ENCODE measurements at places on chromosomes 6 and 20. TPM values are rescaled to one million over a fixed set of nuclear protein-coding genes. Genes with fewer than 3 reads are reported as not detected.

The WFDC12 gene
- total RNA-seq, result not detected

DNA sequence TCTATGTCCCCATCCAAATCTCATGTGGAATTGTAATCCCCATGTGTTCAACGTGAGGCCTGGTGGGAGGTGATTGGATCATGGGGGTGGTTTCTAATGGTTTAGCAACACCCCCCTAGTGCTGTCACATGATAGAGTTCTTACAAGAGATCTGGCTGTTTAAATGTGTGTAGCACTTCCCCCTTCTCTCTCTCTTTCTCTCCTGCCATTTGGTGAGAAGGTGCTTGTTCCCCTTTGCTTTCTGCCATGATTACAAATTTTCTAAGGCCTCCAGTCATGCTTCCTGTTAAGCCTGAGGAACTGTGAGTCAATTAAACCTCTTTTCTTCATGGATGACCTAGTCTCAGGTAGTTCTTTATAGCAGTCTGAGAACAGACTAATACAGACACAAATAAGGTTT lies 165.4 kb downstream of the OGFRL1 start:
- no peak for DNase-seq

GRCh38 chr20:62651285-62652021 lies 9.2 kb downstream of the SLCO4A1 start:
- DNase-seq, result no peak

The RNF146 gene
- total RNA-seq, result 60.9 TPM

GRCh38 chr20:21230220-21230619 lies 72.9 kb upstream of the XRN2 start:
- no peak for DNase-seq

GRCh38 chr20:31956556-31957526 lies 5.0 kb upstream of the PDRG1 start:
- DNase-seq, result no peak

GRCh38 chr20:50089787-50090177 lies 23.2 kb downstream of the UBE2V1 start:
- no peak for DNase-seq

DNA sequence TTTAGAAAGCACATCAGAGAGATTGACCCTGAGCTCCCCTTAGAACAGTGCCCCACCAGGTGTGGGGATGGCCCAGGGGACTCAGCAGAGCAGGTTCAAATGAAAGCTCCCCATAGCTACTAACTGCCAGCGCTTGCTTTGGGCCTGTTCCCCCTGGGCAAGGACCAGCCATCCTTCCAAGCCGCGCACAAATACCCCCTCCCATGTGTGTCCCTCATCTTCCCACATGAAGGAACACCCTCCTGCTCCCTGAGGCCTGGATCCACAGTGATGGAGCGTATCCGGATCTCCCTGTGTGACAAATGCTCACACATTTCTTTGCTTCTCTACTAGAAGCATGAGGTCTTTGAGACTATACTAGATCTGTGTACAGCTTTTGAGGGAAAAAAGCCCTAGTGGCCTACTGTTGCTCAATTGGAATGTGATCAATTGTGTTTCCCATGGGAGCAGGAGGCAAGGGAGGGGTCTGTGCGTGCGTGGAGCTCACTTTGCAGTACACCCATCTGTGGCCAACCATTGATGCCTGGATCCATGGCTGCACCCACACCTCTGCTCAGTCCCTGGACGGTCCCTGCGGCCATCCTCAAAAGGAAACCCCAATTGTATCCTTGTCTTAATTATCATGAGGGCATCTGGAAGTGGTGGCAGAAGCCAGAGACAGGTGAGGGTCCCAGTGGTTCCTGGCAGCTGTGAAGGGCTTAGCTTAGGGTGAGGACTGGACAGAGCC lies 1.4 kb upstream of the RAET1G start:
- no peak for DNase-seq

The RAB44 gene
- not detected for total RNA-seq

DNA sequence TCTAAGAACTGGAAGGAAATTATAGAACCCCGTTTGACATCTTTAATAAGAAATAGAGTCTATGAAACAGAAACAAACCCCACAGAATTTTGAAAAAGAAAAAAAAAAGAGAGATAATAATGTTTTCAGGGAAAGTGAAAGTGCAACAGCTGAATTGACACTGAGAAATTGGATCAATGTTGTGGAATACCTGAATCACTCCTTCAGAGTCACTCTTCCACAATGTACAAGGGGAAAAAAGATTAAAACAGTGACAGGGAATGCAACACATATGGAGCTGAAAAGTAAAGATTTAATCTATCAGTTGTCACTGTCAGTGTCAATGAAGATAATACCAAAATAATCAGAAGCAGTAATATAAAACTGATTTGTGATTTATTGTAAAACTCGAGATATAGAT lies 520.8 kb upstream of the HS3ST5 start:
- no peak for DNase-seq

DNA sequence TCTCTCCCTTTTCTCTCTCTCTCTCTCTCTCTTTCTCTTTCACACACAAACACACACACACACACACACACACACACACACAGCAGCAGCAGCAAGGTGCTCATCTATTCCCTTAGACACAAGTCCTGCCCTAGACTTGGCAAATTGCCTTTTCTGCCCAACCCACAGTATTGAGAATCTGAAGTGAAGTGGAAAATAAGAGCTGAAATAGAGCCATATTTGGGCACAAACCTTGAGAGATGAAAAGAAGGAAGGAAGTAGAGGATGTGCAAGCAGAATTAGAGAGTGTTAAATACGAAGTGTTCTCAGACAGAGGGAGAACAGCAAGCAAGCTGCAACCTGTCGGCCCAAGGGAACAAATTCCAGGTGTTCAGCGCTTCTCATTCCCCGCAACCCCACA lies 557.5 kb upstream of the NOX3 start:
- DNase-seq, result no peak

DNA sequence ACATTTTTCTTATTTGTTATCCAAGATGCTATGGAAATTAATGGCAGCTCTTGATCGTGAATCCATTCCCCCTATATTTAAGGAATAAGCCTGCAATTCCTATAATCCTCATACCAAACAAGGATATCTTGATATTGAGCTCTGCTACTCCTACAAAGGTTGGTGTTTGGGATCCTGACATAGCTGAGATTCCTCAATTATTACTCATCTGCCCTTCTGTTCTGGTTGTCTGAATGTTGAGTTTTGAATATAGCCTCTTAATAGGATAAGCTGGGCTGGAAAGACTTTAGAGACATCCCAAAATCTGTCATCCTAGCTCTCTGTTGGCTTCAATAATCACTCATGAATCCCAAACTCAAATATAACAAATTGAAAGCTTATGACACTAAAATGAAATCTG lies 49.9 kb downstream of the CLIC5 start:
- peak; percentile 59 for DNase-seq

The LIN28B gene
- not detected for total RNA-seq

- no peak for DNase-seq
Observed at GRCh38 chr6:89254569-89254968, 37.4 kb upstream of the GABRR1 start.

Data from myocyte (in vitro differentiated cells).